ENCODE measurements at places on chromosomes 11 and 22. TPM values are rescaled to one million over a fixed set of nuclear protein-coding genes. Genes with fewer than 3 reads are reported as not detected.
A peak's percentile ranks its signal among the peaks of the same experiment; 100 is the strongest.

TUBA8 gene
- total RNA-seq: 17.2 TPM

OR51F2 gene
- not detected for total RNA-seq

DCDC1 gene
- total RNA-seq: 23.7 TPM

CD6 gene
- 1.6 TPM for total RNA-seq

ZNHIT2 gene
- 64.2 TPM for total RNA-seq

MMP11 gene
- total RNA-seq: 36.1 TPM

DBX1 gene
- not detected for total RNA-seq

PATE2 gene
- 1.0 TPM for total RNA-seq

DNA sequence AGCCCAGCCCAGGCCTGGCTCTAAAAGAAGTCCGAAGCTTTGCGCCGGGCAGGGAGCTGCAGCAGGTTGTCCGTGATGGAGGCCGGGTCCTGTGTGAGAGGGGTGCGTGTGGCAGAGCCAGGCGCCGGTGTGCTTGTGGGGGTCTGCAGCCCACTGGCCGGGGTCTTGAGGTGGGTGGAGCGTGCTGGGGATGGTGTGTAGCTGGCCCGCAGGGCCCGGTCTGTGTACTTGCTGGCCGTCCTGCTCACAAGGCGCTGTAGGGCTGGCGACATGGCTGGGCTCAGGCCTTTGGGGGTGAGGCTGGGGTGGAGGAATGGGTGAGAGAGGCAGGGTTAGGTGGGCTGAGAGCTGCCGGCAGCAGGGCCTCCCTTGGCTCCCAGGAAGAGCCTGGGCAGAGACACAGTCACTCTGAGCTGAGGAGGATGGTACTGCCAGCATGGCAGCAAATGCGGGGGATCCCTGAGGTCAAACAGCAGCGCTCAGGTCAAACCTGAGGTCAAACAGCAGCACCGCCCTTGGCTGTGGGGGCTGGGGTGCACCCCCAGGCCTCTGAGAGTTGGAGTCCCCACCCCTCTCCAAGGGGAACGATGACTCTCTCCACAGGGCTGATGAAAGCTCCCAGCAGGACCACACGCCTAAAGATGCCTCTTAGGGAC lies 3.2 kb downstream of the TSSK2 start:
- no peak overlapping the region for H3K27ac ChIP-seq
- no peak for DNase-seq
- no peaks in the 10 kb centered on the region for H3K36me3 ChIP-seq
- H3K27me3 ChIP-seq: no peaks in the 10 kb centered on the region
- H3K4me3 ChIP-seq: no peak overlapping the region

- no peaks in the 10 kb centered on the region for H3K27me3 ChIP-seq
- H3K4me3 ChIP-seq: no peak overlapping the region
- DNase-seq: no peak
- H3K36me3 ChIP-seq: no peaks in the 10 kb centered on the region
- no peak overlapping the region for H3K27ac ChIP-seq
Observed at GRCh38 chr11:17376493-17376892, 12.0 kb downstream of the KCNJ11 start.

GRCh38 chr11:68314203-68315170 lies 2.1 kb downstream of the LRP5 start:
- no peaks in the 10 kb centered on the region for H3K27me3 ChIP-seq
- H3K4me1 ChIP-seq: peaks cover 11% of the 10 kb centered on the region
- H3K36me3 ChIP-seq: no peaks in the 10 kb centered on the region
- H3K4me3 ChIP-seq: no peak overlapping the region
- no peak for DNase-seq
- H3K27ac ChIP-seq: no peak overlapping the region

GRCh38 chr11:119856681-119857485 lies 127.9 kb upstream of the NECTIN1 start:
- no peak overlapping the region for H3K4me3 ChIP-seq
- H3K36me3 ChIP-seq: no peaks in the 10 kb centered on the region
- H3K27ac ChIP-seq: no peak overlapping the region
- H3K27me3 ChIP-seq: no peaks in the 10 kb centered on the region
- no peak for DNase-seq

DNA sequence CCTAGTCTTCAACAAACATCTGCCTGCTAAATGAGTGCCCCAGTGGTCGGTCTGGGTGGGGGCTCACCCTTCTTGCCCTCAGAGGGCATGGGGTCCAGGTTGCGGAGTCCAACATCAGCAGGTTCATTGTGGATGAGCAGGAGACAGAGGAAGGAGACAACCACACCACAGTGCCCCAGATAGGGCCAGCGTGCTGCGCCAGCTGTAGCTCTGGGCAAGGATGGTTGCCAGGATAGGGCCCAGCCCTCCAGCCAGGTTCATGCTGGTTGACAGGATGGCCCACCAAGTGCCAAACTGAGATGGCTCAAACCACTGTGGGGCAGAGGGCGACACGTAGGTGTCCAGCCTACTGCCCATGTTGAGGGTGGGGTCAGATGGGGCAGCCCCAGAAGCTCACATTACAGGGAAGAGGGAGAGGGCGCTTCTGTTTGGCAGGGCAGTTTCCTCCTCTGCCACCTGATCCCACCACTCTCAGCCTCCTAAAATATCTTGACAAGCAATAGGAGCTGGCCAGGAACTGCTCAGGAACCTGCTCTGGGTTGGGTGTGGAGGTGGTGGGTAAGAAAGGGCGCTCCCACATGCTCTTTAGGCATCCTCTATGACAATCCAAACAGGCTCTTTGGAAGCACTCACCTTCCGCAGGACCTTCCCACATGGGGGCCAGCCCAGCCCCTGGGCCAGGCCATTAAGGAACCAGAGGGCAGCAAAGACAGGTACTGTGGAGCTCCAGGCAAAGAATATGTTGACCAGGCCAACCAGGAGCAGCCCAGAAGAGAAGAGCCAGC lies 2.9 kb downstream of the SLC37A4 start:
- no peaks in the 10 kb centered on the region for H3K27me3 ChIP-seq
- H3K27ac ChIP-seq: no peak overlapping the region
- H3K4me1 ChIP-seq: peaks cover 15% of the 10 kb centered on the region
- DNase-seq: no peak
- no peaks in the 10 kb centered on the region for H3K36me3 ChIP-seq

DNA sequence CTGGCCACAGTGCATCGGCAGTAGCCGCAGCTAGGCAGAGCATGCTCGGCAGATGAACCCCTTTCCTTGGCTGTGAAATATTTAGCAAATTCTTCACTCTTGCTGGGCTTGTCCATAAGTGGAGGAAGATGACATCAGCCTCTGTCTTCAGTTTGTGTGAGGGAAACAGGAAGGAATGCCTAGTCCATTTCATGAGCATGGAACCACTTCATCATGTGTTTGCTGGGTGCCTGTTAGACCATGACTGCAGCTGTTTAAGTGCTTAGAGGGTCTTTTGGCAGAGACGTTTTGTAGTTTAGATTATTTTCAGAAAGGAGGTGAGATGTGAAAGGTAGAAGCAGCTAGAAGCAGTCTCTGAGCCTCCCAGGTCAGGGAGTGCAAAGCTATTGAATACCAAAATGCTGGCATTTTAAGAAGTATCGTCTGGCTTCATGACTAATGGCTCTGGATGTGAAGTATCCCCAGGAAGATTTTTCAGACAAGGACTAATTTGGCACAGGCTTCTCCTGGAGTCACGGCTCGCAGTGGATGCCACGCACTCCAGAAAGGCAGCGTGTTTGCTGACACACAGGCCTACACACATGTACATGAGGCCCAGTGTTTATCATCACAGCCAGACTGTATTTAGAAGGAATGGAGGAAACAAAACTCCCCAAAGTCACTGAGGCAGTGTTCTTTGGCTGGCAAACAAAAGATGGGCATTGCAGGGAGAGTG lies 43.1 kb upstream of the GRAMD1B start:
- no peak overlapping the region for H3K27ac ChIP-seq
- DNase-seq: no peak
- H3K4me3 ChIP-seq: no peak overlapping the region
- no peaks in the 10 kb centered on the region for H3K4me1 ChIP-seq
- H3K36me3 ChIP-seq: no peaks in the 10 kb centered on the region

DNA sequence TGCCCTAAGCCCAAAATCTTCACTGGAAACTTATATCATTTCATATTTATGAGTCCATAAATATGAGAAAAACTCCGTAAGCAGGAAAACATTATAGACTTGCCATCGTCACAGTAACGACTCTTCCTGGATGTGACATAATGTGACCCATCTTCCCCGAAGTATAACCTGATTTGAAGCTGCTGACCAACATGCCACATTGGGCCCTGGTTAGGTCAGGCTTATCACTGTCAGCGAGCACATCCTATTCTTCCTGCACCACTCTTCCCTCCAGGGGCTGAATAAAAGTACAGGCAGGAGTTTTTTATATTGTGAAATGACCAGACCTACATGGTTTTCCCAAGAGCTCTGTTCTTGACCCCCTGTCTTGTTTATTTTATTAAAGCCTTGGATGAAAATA lies 12.1 kb upstream of the BLID start:
- no peak overlapping the region for H3K4me3 ChIP-seq
- H3K4me1 ChIP-seq: peaks cover 11% of the 10 kb centered on the region
- no peak for DNase-seq
- H3K27me3 ChIP-seq: no peaks in the 10 kb centered on the region
- peak overlapping the region; percentile 3 for H3K27ac ChIP-seq

DNA sequence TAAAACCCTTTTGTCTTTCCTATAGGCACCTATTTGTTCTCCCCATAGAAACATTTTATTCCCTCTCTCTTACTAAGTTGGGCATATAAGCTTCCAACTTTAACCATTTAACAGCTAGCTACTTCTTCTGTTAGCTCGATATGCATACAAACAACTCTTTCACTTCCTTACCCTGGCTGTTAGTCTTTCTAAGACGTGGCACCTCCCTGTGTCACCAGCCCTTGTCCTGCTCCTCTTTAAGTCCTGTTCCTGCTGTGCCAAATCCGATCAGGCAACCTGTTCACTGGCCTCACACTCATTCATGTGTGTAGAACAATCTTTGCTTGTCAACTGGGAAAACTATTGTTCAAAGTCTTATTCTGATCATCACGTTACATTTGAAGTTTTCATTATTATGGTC lies 1376.1 kb upstream of the TENM4 start:
- no peaks in the 10 kb centered on the region for H3K4me1 ChIP-seq
- H3K4me3 ChIP-seq: no peak overlapping the region
- no peak overlapping the region for H3K27ac ChIP-seq

- no peak for DNase-seq
- H3K36me3 ChIP-seq: no peaks in the 10 kb centered on the region
- no peaks in the 10 kb centered on the region for H3K4me1 ChIP-seq
- H3K27ac ChIP-seq: no peak overlapping the region
- no peak overlapping the region for H3K4me3 ChIP-seq
Observed at GRCh38 chr22:38120359-38121110, 10.1 kb upstream of the BAIAP2L2 start.

GRCh38 chr22:17638182-17638431 lies 450 bp upstream of the BCL2L13 start:
- no peaks in the 10 kb centered on the region for H3K36me3 ChIP-seq
- peak; percentile 66 for DNase-seq

DNA sequence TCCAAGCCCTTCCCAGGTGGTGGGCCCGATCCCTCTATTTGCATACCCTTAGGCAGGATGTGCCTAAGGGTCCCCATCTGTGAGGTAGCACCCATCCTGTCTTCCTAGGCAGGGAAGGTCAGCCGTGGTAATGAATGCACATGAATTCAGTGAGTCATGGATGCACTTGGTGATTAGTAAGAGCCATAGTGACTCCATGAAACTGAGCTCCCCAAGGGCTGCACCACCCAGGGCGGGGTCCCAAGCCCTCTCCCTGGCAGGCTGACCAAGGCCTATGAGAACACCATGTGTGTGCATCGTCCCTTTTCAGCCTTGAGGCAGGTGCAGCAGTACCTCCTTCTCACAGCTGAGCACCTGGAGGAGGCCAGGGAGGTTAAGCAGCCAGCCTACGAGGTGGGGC lies 15.6 kb upstream of the SUSD2 start:
- no peak overlapping the region for H3K27ac ChIP-seq
- H3K4me3 ChIP-seq: no peak overlapping the region
- H3K27me3 ChIP-seq: no peaks in the 10 kb centered on the region

- H3K27ac ChIP-seq: peak overlapping the region; percentile 74
- DNase-seq: peak; percentile 91
- H3K4me3 ChIP-seq: peak overlapping the region; percentile 60
- H3K4me1 ChIP-seq: peaks cover 27% of the 10 kb centered on the region
- no peaks in the 10 kb centered on the region for H3K27me3 ChIP-seq
- H3K36me3 ChIP-seq: no peaks in the 10 kb centered on the region
Observed at GRCh38 chr11:32333320-32333991, 101.9 kb downstream of the WT1 start.

GRCh38 chr11:83723999-83724398 lies 437.8 kb upstream of the CCDC90B start:
- DNase-seq: peak; percentile 69
- no peaks in the 10 kb centered on the region for H3K36me3 ChIP-seq
- H3K27me3 ChIP-seq: no peaks in the 10 kb centered on the region

DNA sequence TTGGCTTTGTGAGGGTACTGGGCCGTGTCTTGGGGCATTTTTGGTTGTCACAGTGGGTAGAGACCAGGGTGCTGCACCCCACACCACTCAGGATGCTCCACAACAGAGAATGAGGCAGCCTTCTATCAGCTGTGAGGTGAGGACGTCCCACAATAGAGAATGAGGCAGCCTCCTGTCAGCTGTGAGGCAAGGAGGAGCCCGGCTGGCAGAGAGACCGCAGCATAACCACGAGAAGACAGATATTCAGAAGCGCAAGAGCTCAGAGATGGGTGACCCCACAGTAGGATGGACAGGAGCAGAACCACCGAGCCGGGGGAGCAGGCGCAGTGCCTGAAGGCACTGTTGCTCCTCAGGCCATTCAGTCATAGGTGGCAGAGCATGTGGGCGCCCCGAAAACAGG lies 47.6 kb downstream of the AP2A2 start:
- H3K27ac ChIP-seq: no peak overlapping the region
- H3K4me1 ChIP-seq: peaks cover 6% of the 10 kb centered on the region
- H3K36me3 ChIP-seq: no peaks in the 10 kb centered on the region
- DNase-seq: no peak
- no peak overlapping the region for H3K4me3 ChIP-seq
- H3K27me3 ChIP-seq: no peaks in the 10 kb centered on the region

DNA sequence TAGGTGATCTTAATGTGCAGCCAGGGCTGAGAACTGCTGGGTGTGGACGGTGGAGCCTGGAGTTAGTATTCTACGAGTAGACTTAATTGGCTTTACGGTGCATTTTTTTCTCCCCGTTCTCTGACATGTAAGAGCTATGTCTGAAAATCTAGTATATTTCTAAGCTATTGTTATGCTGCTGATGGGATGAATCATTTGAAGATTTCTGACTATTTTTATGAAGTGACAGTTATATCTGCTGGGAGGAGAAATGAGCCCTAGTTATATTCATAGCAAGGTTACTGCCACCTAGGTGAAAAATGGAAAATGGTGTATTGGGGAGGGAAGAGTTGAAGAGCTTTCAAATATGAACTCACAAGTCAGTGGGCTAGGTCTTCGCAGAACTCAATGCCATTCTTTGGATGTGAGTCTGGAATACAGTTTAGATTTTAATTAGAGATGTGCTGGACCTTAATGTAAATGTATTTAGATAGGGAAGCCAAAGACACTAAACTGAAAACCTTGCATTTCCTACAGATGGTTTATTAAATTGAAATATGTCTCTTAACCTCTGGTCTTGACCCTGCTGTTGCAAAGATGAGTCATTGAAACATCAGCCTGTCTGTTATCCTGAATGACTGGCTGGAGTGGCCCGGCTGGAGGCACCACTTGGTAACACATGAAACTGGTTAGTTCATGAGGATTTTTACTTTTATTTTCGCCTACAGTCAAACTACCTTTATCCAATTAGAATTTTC lies 293.7 kb downstream of the DDX10 start:
- H3K4me3 ChIP-seq: no peak overlapping the region
- no peak for DNase-seq
- H3K36me3 ChIP-seq: no peaks in the 10 kb centered on the region
- H3K27me3 ChIP-seq: no peaks in the 10 kb centered on the region
- H3K27ac ChIP-seq: no peak overlapping the region

Measured in testis (tissue), 5 donors.